ENCODE measurements at places on chromosomes 3 and 15.

GRCh38 chr15:99503411-99503810, 62.4 kb upstream of the MEF2A start:
- DNase-seq: no peak

- DNase-seq: no peak
Measured at GRCh38 chr3:21697707-21698106, 53.3 kb downstream of the ZNF385D start.

DNA sequence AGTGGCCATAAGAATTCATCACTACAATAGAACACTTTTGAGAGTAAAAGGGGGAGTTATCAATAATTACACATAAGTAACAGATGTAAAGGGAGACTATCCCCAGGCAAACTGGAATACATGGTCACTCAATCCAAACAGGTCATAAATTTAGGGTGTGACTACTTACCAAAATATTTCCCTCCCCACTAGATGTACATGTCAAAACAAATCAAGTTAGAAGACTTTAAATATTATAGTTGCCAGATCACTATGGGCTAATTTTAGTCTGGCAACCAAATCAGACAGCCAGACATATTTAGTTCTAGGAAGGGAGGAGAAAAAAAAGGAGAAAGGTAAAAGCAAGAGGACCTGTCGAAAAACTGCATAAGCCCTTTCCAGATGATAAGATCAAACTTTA, 23.1 kb downstream of the SLC24A5 start:
- no peak for DNase-seq

GRCh38 chr3:184737063-184737462, 25.2 kb upstream of the MAGEF1 start:
- DNase-seq: no peak

GRCh38 chr3:101270149-101270548, 50.2 kb downstream of the IMPG2 start:
- DNase-seq: no peak

DNA sequence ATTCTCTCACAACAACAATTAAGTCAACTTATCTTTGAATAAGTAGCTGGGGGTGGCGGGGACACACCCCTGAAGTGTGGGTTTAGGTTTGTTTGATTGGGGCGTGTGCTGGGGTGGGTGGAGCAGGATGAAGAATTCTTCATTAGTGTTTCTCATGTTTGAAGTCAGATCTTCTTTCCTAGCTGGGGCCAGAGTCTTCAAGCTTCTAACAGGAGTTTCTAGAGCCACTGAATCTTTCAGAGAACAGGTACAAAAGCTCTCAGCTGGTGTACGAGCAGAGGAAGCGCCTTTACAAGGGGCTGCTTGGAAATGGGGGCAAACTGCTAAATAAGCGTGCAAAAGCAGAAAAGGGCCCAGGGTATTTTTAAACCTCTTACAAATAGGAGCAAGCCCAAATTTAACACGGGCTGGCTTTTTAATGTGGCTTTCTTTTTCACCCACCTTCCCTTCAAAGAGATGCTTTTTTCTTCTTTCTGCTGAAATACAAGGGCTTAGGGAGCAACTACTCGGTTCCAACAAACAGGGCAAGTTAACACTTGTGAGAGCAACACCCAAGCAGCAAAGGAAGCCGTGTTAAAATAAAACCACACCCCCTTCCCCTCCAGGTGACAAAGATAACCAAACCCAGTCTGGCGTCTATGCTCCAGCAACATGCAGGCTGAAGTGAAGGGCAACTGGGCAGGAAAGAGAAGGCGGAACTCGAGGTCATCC, 86.9 kb upstream of the RASGRP1 start:
- no peak for DNase-seq

- no peak for DNase-seq
Measured at GRCh38 chr3:62131620-62132019, 241.7 kb downstream of the FEZF2 start.

DNA sequence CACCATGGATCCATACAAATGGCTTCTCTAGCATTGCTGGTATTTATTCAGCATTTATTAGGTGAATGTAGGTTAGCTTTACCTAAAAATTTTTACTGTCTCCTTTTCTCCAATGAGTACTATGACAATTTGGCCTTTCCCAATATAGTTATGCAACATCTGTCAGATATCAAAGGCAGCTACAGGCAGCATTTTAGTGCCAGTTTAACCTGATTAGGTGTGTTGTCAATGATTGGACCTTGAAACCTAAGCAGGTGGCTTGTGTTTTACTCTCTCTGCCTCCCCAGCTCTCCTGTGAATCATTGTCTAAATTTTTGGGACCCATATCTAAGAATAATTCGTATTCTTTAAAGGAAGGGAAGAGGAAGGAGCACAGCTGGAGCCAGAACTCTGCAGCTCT, 228.9 kb downstream of the KBTBD8 start:
- DNase-seq: no peak

DNA sequence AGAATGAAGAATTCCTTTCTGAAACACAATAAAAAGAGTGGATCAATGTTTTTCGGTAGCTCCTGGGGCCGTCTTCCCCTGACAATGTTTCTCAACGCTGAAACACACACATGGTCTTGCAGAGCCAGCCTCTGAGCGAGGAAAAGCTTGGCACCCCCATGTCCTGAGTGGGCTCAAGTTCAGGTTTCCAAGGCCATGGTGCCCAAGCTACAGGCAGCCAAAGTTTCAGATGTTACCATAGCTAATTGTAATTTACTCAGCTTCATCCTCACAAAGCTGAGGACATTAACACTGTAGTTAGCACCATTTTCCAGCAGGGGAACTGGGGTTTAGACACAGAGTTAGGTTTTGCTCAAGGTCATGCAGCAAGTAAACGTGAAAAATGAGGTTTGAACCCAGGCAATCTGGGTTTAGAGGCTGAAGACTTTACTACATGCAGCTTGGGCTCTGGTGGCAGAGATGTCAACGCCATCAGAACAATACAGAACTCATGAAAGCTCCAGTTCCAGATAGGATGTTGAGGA, 199.1 kb downstream of the TJP1 start:
- no peak for DNase-seq

DNA sequence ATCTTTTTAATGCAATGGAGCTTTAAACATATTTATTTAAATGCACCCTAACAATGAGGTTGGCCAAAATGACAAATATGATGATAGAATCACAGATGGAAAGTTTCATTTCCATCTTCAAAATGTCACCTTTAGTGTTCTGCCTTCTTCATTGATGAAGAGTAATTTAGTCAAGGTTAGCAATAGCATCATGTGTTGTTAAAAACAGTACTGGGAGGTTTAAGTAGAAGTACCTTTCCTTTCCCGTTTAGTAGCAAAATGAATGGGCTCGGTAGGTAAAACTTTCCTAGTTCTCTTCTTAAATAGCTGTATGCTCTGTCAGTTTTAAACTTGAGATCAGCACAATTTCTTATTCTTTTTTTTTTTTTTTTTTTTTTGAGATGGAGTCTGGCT, 35.1 kb downstream of the EIF2AK4 start:
- DNase-seq: no peak

DNA sequence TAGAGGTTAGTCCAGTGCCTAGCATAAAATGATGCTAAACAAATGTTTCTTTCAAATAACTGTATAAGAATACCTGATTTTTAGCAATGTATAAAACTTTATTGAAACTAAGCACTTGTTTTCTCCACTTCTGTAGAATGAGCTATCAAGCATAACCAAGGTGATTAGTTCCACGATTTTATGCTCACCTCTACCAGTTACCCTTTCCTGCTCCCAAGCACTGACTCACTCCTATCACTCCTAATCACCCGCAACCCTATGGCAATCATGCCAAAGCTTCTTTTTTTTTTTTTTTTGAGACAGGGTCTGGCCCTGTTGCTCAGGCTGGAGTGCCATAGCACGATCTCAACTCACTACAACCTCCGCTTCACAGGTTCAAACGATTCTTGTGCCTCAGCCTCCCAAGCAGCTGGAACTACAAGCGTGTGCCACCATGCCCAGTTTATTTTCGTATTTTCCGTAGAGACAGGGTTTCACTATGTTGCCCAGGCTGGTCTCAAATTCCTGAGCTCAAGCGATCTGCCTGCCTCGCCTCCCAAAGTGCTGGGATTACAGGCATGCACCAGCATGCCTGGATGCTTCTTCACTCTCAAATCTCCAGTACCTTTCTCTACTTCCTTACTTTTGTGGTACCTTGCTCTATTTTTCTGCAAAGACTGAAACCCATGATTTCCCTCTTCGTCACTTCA, 3.9 kb downstream of the HSPBAP1 start:
- no peak for DNase-seq

- no peak for DNase-seq
Measured at GRCh38 chr15:69045802-69046201, 31.3 kb downstream of the NOX5 start.

DNA sequence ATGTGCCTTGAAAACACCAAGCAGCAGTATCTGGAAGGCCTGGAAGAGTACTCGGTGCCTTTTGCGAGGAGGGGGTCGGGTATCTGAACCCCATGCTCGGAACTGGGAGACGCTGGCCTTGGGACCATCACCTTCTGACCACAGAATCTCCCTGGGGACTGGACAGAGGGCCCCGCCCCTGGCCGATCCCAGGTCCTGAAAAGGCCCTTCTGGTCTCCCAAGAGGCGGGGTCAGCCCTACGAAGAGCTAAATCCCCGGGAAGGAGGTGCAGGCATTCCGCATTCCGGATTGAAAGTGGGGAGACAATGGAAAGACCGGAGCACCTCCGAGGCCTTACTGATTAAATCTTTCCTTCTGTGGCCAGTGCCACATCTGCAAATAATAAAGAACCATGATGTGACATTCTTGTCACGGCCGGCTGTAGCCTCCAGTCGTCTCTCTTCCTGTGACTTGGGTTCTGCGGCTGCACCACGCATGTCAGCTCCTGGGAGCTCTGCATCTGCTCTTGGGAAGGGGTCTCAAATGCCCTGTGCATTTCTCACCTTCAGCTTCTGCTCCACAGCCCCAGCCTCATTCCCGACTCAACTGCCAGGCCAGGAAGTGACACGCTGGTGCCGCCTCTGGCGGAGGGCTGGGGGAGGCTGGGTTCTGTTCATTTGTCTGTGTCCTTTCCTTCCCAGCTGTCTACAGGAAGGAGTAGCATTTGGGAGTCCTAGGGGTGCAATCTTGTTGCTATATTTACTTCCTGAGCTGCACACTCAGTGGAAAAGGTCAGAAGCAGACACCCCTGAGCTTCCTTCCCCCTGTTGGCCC, 173.5 kb downstream of the KLF13 start:
- DNase-seq: no peak

DNA sequence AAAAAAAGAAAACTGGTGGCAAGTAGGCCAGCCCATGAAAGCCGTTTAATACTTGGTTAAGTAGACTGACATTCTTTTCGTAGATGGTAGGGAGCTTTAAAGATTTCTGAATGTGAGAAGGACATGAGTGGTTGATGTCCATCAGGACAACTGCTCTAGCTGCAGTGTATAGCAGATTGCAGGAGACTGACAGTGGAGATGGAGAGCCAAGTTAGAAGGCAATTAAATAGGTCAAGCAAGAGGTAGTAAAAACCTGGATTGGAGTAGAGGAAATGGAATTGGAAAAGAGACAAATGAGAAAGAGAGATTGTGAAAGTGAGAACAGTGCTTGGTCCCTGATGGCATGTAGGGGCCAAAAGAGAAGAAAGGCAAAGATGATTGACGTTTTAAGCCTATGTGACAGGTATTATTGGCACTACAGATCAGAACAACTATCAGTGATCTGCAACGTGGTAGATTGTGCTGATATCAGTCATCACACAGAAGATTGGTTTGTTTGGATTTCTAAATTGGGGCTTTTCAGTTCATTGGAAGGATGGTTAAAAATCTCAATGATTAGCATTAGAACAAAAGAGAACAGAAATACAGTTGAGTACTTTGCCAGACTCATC, 74.0 kb downstream of the CNTN4 start:
- DNase-seq: no peak

GRCh38 chr3:129417326-129417725, 11.1 kb downstream of the EFCAB12 start:
- no peak for DNase-seq

DNA sequence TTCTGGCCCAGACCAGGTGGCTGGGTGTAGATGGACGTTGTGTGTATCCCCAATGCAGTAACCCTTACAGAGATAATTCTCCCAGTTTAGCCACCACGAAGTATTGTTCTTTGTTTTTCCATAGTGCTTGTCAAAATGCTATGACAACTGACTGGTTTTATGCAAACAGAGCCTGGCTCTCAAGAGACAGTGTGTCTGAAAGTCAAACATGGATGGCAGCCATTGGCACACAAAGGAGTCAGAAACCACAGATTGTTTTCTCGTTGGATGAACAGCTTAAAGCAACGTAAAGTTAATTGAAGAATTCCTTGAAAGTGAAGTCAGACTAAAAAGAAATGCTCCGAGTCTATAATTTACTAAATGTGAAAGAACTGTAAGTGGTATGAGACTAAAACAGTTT, 91.2 kb downstream of the FILIP1L start:
- no peak for DNase-seq

GRCh38 chr15:39472621-39473297, 108.1 kb upstream of the THBS1 start:
- DNase-seq: no peak

DNA sequence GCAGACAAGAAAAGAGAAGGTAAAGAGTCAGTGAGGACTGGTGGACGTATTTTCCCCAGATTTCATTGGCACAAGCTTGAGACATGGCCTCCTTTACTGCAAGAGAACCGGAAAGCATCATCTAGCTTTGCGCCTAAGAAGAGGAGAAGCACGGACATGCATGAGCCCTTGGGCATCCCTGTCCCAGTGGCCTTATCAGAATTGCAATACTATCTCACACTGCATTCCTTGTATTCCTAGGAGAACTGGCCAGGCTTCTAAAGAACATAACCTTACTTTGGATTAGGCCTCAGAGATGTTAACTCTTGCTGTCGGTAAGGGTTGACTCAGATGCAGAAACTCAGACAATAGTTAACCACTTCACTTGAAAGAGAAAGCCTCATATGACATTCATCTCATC, 229.5 kb upstream of the PRICKLE2 start:
- DNase-seq: no peak

- DNase-seq: no peak
Measured at GRCh38 chr3:11510356-11510755, 133.4 kb downstream of the VGLL4 start.

- no peak for DNase-seq
Measured at GRCh38 chr3:178526291-178526690, 9.9 kb upstream of the KCNMB2 start.

DNA sequence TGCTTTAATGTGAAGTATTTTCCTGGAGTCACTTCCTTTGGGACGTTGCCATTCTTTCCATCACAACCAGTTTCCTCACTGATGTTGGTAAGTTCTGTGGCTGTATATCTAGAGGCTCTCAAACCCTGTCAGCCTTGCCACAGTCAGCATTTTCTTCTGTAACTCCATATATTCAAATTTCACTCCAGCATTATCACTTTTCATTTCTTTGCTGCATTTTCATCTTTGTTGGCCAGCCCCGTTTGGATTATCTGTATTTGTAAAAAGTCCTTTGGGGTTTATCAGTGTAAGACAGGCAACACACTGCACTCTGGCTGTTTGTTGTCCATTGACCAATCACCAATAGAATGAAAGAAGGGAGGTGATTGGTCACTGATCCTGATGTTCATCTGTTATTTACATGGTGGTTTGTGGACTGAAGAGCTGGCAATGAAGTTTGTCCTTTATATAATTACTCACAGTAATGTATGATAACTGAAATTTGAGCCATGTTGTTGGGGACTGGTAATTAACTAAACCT, 20.3 kb downstream of the GMPS start:
- DNase-seq: no peak
